8988T (cell line): ENCODE measurements at places on chromosomes 1 and 21.

DNA sequence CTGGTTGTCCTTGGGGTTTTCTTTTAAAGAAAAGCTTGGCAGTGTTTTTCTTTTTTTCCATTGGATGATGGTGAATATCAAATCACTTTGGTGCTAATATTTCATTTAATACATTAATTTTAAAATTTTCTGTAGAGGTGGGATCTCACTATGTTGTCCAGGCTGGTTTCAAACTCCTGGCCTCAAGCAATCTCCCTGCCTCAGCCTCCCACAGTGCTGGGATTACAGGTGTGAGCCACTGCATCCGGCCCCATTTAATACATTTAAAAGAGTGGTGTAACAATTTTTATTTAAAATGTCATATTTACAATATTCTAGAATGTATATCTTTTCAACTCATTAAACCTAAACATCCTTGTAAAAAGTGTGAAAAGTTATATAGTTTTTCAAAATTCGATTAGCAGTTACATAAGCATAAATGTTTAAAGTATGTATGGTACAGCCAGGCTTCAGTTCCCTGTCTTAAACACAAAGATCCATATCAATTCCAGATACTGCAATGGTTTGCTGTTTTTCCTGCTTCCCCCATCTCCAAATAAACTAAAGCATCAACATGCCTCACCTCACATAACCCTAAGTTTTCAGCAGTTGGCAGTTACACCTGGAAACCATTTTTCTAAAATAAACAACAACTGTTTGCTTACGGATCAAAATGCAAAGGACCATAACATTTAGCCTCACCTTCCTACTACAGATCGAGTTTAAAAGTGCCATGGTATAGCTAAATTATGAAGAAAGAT, 8.9 kb upstream of the LGALS8 start:
- no peak for DNase-seq

DNA sequence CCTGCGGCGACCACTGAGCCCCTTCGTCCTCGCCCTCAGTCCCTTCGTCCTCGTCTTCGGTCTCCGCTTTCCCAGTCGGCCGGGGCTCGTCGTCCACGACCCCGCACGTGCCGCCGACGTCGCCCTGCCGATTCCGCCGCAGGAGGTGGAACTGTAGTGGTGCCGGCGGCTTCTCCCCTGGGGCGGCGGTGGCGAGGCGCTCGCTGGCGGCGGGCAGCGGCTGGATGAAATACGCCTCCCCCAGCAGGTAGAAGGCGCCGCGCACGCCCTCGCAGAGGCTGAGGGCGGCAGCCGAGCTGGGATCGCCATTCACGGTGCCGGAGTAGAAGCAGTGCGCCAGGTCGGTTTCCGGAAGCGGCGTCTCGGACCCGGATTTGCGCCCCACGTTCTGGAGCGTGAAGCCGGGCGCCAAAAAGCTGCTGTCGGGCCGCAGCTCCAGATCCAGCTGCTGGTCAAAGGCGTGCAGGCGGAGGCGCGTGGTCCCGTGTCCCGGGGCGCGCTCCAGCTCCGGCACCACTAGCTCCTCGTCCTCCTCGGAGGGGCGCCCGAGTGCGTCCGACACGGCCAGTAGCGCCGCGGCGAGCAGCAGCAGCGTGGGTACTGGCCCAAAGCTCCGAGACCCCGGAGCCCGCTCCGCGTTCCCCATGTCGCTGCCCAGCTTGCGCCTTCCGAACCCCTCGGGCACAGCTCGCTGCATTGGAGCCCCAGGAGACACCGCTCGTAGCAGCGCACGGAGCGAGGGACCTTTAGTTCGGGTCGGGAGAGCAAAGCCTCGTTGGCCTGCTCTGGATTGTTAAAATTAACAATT, 747 bp downstream of the ADAMTS1 start:
- DNase-seq, result no peak

- no peak for DNase-seq
These were observed 26.6 kb downstream of the KRTAP24-1 start for GRCh38 chr21:30256100-30256499.

GRCh38 chr1:53393325-53393792, 65.5 kb upstream of the LRP8 start:
- DNase-seq, result peak; percentile 71

GRCh38 chr1:21124846-21125245, 51.9 kb downstream of the EIF4G3 start:
- DNase-seq, result no peak

GRCh38 chr21:41350436-41351155, 11.2 kb upstream of the MX2 start:
- no peak for DNase-seq

DNA sequence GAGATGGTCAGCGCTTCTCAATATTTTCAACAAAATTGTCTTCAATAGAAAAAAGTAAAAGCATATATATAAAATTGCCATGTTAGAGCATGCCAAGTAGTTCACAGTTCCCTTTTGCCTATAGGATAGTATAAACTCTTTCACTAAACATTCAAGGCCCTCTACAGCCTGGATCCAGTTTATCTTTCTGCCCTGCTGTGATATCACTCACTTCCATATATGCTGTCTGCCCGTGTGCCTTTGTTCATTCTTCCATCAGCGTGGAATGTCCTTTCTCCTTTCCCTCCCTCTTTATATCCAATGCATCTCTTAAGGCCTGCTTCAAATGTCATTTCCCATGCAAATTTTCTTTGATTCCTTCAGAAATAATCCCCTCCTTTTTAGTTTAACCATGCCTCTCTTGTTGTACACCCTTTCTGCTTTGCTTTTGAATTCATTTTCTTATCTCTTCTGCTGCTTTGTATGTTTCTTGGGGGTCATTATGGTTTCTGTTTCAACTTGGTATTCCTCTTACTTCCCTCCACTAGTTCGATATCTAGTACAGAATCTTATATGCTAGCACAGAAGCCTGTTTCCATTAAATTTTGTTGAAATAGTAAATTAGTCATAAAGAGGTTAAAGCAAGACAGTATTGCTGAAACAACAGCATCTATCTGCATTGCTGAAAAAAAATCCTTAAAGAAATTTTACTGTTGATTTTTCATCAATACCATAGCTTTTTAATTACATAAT, 44.7 kb downstream of the XCL2 start:
- DNase-seq, result no peak

DNA sequence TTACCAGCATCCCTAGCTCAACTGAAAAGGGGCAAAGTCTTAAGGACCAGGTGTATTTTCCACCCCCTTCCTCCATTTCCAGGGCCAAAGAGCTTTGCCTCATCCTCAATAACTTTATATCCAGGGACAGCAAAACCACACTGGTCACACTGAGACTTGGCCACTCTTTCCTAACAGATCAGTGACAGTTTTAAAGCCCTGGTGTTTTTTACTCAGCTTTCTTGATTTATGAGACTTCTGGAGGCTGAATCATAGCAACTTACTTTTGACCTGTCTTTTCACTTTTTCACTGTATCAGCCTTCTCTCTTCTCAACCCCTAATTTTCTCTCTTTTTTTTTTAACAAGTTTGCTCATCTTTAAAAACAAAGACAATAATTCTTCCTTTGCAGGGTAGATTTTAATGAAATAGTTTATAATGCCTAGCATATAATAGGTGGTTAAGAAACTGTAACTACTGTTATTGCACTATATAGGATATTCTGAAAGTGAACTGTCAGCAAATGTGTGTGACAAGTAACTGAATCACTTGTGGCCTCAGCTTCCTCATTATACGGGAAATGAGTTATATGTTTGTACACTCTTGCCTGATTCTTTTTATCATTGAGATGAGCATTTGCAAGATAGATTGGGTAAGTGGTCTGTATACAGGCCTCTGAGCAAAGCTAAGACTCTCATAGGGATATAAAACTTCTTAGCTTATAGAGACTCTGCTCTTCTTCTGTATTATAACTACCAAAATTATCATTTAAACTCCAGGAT, 19.7 kb upstream of the DYNLT5 start:
- DNase-seq, result no peak

DNA sequence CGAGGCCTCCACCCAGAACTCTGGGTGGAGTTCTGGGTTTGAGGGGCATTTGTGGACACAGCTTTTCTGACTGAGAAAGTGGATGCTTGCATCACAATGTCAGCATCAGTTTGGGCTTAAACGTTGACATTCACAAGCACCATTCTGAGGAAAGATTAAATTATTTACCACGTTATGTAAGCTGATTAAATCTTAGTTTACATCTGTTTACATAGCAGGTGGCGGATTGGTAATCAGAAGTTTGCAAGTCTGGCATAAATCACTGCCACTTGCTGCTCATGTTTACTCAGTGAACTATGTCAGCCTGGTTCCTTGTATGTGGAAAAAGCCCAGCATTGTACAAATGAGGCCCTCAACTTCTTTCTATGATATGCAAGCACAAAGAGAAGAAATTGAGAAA, 310.1 kb downstream of the PAPPA2 start:
- no peak for DNase-seq

DNA sequence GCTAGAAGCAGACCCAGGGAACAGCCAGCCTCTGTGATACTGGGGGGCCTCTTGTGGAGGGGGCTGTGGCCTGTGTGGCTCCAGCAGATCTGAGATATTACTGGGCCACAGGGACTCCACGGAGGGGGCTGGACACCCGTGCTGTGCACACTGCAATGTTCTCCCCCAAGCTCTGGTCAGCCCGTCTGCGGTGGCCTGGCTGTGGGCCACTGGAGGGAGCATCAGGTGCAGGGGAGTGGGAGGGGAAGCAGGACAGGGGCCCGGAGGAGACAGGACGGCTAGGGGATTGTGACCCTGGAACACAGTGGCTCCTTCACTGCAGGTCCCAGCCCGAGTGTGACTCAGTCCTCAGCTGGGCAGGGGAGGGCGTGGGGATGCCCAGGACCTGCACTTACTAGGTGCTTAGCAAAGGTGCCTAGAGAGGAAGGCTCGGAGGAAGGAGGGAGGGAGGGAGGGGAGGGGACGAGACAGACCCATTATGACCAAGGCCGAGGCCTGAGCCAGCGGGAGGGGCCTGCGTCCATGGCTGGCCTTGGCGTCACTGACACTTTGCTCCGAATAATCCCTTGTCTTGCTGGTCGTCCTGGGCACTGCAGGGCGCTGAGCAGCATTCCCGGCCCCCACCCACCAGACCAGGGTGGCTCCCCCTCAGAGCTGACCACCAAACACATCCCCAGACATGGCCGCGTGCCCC, 44.2 kb downstream of the PRDM16 start:
- no peak for DNase-seq

DNA sequence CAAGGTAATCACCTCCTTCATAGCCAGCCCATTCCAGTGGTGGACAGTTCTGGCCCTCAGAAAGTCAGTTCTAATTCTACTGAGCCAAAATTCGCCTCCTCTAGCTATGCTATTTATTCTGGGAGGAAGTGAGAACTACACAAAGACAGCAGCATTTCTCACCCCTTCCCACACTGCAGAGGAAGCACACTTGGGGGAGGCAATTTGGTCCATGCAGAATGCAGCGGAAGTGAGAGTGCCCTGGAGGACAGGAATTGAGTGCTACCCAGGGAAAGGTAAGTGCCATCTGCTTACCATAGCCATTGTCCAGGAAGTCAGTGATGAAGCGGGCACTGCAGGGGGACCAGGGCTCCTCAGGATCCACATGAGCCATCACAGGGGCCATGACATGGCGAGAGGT, 3.7 kb downstream of the ADAMTS4 start:
- DNase-seq, result no peak

DNA sequence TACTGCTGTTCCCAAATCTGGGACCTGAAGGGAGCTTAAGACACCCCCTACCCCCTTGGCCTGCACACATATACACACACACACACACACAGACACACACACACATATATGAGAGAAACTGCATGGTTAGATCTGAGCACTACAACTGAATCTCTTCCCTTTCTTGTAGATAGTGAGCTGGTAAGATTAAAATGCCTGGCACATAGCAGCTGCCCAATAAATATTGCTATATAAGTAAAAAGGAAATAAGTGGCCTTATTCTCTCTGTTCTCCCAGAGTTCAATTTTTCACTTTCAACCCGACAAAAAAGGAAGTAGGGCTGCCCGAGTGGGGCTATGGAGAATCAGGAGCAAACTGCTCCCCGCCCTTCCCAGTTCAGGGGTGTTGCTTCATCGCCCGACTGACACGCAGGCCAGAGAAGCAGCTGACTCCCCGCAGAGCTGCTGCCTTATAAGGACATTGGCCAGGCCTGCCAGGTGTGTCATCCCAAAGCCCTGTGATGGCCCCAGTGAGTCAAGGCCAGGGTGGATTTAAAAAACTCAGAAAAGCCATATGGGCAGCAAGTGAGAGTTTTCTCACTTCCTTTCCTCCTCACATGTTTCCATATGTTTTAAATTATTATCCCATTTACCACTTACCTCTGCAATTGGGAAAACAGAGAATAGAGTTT, 106.5 kb upstream of the SLC44A3 start:
- DNase-seq, result peak; percentile 37
